ENCODE measurements at places on chromosomes 3 and 15.

DNA sequence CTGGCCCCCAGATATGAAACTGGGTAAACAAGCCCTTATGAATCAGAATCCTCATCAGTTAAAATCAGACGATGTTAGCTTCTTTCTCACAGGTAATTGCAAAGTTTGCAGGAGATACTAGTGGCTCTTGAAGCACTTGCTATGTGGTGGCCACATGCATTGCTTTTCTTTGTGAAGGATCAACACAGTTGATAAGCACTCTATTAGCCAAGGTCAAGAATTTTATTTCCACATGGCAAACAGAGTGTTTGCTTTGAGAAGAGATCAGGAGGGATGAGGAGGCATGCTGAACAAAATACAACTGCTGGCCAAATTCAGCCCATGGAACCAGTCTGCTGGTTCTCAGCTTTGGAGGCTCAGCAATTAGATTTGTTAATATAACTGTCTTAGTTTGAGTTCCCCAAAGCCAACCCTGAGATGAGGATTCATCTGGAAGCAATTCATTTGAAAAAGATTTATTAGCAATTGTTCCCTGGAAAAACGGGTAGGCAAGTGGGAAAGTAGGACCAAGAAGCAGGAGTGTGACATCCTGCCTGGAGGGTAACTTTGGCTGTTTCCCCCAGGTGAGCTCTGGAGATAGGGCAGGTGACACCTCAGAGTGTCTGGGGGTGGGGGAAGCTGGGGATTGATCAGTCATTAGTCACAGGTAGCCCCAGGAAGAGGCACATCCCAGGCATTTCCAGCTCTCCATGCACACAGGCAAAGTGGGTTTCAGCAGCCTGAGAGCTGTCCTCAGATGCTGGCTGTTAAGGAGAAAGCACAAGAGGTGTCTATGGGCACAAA is 180.3 kb downstream of the ABHD5 start:
- no peak for DNase-seq

DNA sequence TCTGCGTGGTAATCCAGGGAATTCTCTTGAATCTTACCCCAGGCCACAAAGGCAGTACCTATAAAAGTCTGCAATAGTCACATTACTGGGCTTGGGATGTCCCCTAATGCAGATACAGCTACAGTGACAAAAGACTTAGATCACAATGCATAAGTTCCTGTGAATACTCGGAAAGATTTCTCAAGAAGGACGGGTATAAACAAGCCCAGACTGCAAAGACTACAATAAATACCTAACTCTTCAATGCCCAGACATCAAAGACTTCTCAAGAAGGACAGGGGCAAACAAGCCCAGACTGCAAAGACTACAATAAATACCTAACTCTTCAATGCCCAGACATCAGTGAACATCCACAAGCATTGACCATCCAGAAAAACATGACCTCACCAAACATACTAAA is 50.9 kb downstream of the NUDT16 start:
- DNase-seq, result no peak

DNA sequence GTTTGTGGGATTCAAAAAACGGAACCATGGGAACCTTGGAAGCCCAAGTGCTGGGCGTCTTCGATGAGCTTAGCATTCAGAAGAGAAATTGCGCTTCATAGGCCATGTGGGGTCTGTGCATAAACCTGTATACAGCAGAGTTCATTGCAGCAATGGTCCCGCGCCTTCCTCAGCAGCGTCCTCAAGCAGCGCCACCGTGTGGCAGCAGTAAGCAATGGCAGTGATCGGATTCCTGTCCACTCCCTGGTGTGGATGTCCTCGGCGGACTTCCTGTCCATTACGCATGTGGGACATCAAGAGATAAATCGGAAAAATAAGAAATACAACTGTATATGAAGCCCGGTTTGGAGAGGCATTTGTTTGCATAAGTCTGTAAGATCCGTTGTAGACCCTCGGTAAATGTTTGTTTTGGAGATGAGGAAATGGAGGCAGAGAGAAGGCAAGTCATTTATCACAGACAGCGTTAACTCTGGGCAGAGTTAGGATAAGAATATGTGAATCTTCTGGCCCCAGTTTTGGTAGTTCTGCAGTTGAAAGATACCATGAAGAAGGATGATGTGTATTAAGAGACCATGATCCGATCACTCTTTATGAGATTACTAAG is 57.7 kb downstream of the CNTN4 start:
- DNase-seq, result no peak

GRCh38 chr3:10344147-10344943 is 23.4 kb upstream of the SEC13 start:
- DNase-seq, result no peak

DNA sequence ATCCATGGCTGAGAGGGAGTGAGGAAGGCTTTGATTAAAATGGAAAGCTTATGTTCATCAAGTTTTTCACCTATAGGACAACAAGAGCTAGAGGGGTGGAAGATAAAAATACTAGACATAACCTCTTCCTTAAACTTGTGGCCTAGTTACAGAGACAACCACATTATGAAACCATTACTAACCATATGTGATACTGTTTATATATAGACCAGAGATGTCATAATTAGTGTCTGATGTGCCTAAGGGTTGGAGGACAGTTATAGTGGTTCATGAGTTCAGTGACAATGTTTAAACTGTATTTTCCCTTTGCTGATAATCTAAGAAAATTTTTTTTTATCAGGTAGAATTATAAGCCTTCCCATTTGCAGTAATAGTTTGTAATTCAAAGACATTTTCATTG is 23.7 kb downstream of the PHLDB2 start:
- DNase-seq, result no peak

GRCh38 chr3:116057400-116058006 is 387.8 kb downstream of the LSAMP start:
- no peak for DNase-seq

DNA sequence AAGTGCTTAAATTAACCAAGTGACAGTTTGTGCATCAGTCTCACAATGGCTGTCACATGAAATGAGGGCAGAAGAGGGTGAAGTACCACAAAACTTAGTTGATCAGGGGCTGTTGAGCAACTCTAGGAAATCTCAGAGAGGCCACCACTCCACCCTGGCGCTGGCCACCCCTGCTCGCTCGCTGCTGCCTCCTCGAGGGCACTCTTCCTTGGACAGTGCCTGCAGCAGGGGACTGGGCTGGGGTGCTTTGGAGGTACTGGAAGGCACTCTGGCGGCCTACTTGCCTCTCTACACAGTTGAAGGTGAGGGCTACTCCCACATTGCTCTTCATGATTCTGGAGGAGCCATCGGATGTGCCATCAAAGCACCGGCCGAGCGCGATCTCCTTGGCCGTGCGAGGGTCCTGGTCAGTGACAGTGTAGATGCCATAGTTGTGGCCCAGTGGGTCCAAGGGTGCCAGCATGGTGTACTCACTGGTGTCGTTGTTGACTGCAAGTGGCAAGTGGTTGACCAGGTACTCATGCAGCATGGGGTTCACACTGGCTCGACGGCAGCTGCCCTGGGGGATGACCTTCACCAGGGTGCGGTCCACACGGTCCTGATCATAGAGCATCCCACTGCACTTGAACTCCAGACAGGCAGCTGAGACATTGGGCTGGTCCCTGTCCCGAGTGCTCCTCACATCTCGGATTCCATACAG is 11.6 kb upstream of the CLPX start:
- no peak for DNase-seq

- no peak for DNase-seq
Observed at GRCh38 chr3:10299679-10300078, 6.9 kb upstream of the GHRL start.

DNA sequence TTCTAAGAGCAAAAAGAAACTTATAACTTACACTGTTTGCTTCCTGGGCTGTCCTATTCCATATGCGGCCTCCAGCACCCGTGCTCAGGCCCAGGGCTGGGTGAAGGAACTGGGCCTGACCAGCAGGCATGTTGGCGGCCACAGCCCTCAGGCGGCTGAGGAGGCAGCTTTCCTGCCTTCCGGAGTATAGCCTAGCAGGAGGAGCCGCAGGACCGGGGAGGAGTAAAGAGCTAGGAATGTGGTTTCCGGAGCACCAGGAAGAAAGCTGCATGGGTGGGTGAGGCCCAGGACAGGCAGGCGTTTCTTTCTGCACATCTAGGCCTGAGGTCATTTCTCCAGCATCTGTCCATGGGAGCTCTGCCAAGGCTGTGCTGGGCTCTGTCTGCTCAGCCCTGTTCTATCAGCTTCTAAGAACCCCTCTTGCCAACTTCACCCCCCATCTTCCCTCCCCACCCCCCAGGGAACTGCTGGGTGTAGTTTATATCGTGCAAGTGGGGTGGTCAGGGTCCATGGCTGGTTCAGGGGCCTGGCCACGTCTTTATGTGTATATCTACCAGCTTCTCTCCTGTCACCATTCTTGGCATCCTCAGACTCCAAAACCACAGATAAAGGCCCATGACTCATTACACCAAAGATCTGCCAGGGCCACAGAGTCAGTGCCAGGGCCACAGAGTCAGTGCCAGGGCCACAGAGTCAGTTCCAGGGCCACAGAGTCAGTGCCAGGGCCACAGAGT is 7.8 kb upstream of the KIF7 start:
- no peak for DNase-seq

- no peak for DNase-seq
Observed at GRCh38 chr3:30605005-30605404, 1.4 kb upstream of the TGFBR2 start.

DNA sequence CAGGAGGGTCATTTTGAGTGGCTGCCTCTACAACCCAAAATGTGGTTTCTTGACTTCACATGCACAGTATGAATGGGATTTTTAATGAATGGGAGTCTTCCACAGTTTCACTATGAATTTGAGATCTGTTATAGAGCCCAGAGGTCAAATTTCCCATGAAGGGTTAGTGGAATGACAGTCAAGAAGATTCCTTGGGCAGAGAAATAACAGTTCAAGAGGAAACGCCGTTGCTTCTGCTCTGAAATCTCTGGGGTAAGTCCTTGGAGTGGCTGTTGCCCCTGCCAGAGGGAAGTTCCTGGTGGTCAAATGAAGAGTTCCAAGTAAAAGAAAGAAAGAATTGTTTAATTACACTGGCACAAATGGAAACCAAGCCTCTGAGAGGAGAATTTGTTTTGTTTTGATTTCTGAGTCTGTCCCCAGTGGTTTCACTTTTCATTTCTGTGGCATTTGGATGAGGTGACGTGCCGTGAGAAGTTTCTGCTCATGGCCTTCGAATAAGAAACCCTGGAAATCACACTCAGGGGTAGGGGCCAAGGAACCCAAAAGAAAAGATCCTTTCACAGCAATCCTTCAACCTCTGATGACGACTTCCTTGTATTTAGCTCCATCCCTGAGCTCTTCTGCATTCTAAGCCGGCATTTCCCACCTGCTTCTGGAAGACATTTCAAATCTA is 77.5 kb upstream of the IL12A start:
- no peak for DNase-seq

DNA sequence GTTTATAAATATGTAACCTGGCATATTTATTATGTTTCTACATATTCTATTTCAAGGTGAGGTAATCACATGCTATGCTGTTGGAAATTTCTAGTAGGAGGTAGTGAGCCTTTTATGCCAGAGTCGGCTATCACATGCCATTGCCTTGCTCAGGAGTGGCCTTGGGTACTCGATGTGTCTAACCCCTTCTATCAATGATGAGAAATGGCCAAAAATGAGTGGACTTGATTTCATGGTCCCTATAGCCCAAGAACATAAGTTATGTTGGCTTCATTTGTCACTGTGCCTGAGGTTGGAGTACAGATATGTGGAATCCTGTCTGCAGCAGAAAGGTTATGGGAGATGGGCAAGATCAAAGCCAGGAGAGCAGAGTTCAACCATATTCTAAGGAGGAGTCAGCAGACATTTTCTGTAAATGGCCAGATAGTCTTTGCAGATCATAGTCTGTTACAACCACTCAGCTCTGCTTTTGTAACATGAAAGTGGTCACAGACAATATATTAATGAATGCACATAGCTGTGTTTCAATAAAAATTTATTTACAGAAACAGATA is 554.4 kb downstream of the PDCD6IP start:
- no peak for DNase-seq

DNA sequence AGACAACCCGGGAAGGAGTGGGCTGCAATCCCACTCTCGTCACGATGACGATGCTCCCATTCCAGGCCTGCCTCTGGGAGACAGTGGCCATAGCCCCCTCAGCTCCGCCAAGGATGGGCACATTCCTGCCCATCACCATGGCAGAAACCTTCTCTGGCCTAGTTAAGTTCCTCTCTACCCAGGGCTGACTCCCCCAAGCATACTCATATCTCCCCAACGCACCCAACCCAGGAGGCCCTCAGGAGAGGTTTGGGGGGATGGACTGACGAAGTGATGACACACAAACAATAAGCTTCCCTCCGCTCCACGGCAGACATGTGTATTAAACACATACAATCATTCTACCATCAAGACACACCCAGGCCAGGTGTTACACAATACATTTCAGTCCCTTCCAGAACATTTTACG is 60.1 kb downstream of the VGLL4 start:
- no peak for DNase-seq

DNA sequence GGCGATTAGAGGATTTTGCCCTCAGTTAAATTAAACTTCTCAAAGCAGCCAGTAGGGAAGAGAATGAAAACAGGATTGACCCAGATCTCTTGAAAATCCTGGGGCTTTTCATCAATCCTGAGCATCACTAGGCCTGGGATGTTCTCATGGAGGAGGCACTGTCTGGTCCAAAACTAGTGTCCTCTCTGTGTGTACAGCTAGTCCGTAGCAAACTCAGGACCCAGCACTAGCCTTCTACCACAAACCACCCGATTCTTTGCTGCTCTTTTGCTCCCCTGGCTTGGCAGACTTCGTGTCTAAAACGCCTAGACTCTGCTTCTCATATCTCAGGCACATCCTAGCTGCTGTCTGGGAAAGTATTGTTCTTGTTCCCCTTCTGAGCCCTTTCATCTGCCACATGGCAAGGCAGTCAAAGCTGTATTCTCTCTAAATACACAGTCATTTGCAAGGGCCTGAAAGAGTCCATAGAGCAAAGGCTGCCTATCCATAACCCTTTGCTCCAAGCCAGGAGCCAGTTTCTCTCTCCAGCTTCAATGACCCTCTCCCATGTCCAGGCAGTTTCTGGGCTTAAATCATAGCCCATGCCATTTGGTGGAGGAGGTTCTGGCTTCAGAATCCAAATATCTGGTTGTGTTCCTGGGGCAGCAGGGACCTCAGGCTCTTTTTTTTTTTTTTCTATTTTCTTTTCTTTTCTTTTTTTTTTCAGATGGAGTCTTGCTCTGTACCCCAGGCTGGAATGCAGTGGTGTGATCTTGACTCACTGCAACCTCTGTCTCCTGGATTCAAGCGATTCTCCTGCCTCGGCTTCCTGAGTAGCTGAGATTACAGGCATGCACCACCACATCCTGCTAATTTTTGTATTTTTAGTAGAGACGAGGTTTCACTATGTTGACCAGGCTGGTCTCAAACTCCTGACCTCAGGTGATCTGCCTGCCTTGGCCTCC is 52.4 kb downstream of the CDC25A start:
- no peak for DNase-seq

GRCh38 chr15:99657996-99658395 is 75.2 kb downstream of the LYSMD4 start:
- DNase-seq, result no peak

GRCh38 chr3:194102436-194102835 is 33.5 kb upstream of the HES1 start:
- no peak for DNase-seq

- no peak for DNase-seq
Observed at GRCh38 chr3:73136941-73137340, 75.5 kb downstream of the EBLN2 start.
